ENCODE measurements at places on chromosomes 13 and 19. TPM values are rescaled to one million over a fixed set of nuclear protein-coding genes. Genes with fewer than 3 reads are reported as not detected.
A peak's percentile ranks its signal among the peaks of the same experiment; 100 is the strongest.

FZR1 gene
- 53.5 TPM for total RNA-seq

ZNF723 gene
- not detected for total RNA-seq

ZNF91 gene
- total RNA-seq, result 56.4 TPM

PRRG2 gene
- 1.8 TPM for total RNA-seq

ZNF614 gene
- 14.3 TPM for total RNA-seq

SIGLEC14 gene
- total RNA-seq, result 10.5 TPM

XRCC1 gene
- 34.5 TPM for total RNA-seq

IZUMO4 gene
- 73.0 TPM for total RNA-seq

CNN1 gene
- not detected for total RNA-seq

ZNF681 gene
- total RNA-seq, result 8.3 TPM

KLHL1 gene
- total RNA-seq, result not detected

PNMA8A gene
- total RNA-seq, result not detected

PRTN3 gene
- total RNA-seq, result not detected

DNA sequence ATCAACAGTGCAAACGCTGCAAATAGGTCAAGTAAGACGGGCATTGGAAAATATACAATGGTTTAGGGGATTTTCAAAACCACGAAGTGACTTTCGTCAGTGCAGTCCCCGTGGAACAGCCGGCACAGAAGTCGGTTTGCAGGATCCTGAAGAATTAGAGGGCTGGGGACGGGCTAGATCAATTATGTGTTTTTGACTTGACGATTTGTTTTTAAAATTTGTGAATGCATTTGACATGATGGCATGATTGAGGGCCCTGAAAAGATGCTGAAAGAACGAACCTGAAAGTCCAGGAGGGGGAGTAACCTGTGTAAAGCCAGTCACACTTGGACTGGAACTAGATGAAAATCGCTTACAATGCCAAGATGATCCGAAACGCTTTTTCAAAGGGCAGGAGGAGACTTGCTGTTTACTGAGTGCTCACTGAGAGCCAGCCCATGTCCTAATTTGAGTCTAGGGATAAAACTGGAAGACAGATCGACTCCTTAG is 8.9 kb upstream of the DGKH start:
- peak overlapping the region; percentile 84 for H3K27ac ChIP-seq
- peaks cover 3% of the 10 kb centered on the region for H3K36me3 ChIP-seq
- H3K4me3 ChIP-seq, result peak overlapping the region; percentile 90
- H3K4me1 ChIP-seq, result peaks cover 16% of the 10 kb centered on the region
- no peak for DNase-seq
- peaks cover 8% of the 10 kb centered on the region for H3K27me3 ChIP-seq

- H3K27me3 ChIP-seq, result no peaks in the 10 kb centered on the region
- H3K36me3 ChIP-seq, result peaks cover 42% of the 10 kb centered on the region
- H3K27ac ChIP-seq, result no peak overlapping the region
- DNase-seq, result no peak
- no peak overlapping the region for H3K4me3 ChIP-seq
Observed at GRCh38 chr13:94620286-94620896, 18.7 kb downstream of the GPR180 start.

DNA sequence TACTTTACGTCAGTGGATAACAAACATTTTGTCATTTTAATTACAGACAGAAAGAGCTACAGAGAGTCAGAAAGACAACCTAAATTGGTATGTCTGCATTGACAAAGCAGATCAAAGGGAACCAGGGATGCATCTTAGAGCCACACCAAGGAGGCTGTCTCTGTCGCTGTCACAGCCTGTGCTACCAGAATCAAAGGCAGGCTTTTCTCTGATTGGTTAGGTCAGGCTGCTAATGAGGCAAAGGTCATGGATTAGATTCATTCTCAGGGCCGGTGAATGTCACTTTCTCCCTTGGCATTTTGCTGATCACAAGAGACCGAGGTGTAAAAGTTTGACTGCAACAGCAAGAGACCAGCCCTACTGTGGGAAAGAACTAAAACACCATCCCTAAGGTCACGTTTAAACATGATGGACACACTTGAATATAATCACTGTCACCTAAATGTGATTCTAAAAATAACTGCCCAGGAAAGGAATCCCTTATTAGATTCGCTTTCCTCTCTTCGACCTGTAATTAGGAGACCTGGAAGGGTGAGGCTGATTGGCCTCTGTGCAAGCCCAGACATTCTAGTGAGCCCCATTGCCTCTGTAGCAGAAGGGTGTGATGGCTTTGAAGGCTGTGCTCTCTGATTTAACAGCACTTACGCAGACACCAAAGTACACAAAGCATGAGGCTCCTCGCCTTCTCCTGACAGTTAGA is 314.4 kb upstream of the NBEA start:
- no peak for DNase-seq
- no peaks in the 10 kb centered on the region for H3K4me1 ChIP-seq
- H3K4me3 ChIP-seq, result no peak overlapping the region
- H3K36me3 ChIP-seq, result no peaks in the 10 kb centered on the region
- H3K27ac ChIP-seq, result no peak overlapping the region
- H3K27me3 ChIP-seq, result no peaks in the 10 kb centered on the region

GRCh38 chr13:106916329-106916976 is 348.5 kb upstream of the ARGLU1 start:
- H3K27me3 ChIP-seq, result peaks cover 14% of the 10 kb centered on the region
- no peak overlapping the region for H3K4me3 ChIP-seq
- DNase-seq, result no peak
- H3K4me1 ChIP-seq, result peaks cover 24% of the 10 kb centered on the region
- no peaks in the 10 kb centered on the region for H3K36me3 ChIP-seq

DNA sequence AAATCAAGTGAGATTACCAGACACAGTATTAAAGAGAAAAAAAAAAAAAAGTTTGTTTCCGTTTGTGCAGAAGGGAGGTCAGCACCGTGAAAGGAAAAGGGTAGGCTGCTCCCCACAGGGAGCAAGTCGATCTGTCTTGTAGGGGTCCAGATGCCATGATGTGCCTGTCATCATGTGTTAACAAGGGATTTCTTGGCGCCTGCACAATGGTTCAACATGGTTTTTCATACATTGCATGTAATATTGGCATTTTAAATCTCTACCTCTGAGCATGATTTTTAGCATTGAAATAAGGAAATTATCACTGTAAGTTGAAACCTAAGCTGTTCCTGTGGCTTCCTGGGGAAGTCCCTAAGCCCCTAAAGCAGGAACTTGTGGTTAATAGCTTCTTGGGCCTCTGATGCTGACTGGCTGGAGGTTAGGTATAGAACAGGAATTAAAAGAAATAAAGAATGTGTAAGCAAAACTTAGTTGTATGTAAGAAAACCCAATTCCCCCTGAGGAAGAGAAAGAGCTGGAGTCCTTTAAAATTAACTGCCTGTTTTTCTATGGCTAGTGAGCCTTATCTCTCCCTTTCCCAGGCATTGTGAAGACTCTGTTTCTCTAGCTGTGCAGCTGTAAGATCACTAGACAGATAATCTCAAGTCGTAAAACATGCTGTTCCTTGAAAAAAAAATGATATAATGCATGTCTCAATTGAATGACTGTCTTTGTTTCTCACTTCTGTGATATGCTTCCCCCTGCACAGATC is 7.4 kb upstream of the FCGBP start:
- peak; percentile 29 for DNase-seq
- H3K27me3 ChIP-seq, result no peaks in the 10 kb centered on the region
- H3K4me3 ChIP-seq, result peak overlapping the region; percentile 77
- peak overlapping the region; percentile 88 for H3K27ac ChIP-seq

- peaks cover 9% of the 10 kb centered on the region for H3K36me3 ChIP-seq
- DNase-seq, result no peak
- H3K4me3 ChIP-seq, result no peak overlapping the region
- peaks cover 29% of the 10 kb centered on the region for H3K4me1 ChIP-seq
- H3K27ac ChIP-seq, result no peak overlapping the region
Observed at GRCh38 chr19:19171821-19172532, 1.9 kb upstream of the MEF2B start.

- H3K4me1 ChIP-seq, result no peaks in the 10 kb centered on the region
- DNase-seq, result no peak
- H3K27me3 ChIP-seq, result peaks cover 31% of the 10 kb centered on the region
- no peak overlapping the region for H3K4me3 ChIP-seq
- no peak overlapping the region for H3K27ac ChIP-seq
Observed at GRCh38 chr13:109140479-109141349, 511.3 kb downstream of the MYO16 start.

DNA sequence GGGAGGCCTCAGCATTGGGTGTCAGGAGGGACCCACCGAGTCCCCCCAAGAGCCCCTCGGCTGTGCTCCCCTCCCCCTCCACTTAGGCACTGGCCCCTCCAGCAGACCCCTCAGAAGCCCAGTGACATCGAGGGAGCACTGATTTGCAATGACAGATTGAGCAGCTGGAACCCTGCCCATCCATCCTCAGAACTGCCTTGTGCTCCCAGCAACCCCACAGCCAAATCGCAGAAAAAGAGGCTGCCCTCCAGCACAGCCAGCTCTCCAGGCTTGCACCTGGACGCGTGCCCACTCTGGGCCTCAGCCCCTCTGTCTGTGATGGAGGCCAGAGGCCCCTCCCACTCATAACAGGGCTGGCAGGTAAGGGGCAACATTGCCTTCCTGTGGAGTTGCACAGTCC is 123.2 kb upstream of the VSTM2B start:
- DNase-seq, result no peak
- no peaks in the 10 kb centered on the region for H3K36me3 ChIP-seq
- H3K4me3 ChIP-seq, result no peak overlapping the region
- H3K4me1 ChIP-seq, result no peaks in the 10 kb centered on the region
- no peak overlapping the region for H3K27ac ChIP-seq
- no peaks in the 10 kb centered on the region for H3K27me3 ChIP-seq

DNA sequence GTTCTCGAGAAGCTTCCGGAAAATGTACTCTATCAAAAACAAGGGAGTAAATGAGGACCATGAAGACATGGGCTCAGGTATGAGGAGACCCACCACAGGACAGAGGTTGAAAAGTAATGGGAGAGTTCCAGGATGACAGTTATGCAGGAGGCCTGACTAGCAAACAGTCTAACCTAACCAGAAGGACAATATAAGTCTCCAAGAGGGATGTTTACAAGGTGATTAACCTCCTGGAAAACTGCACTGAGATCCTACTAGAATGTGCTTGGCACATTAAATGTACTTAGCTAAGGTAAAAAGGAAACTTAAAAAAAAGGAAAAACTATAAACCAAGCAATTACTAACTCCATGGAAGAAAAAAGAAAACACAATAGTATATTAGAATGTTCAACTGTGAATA is 258.3 kb downstream of the KLF5 start:
- H3K4me3 ChIP-seq, result no peak overlapping the region
- H3K27me3 ChIP-seq, result no peaks in the 10 kb centered on the region
- H3K4me1 ChIP-seq, result no peaks in the 10 kb centered on the region
- DNase-seq, result no peak

DNA sequence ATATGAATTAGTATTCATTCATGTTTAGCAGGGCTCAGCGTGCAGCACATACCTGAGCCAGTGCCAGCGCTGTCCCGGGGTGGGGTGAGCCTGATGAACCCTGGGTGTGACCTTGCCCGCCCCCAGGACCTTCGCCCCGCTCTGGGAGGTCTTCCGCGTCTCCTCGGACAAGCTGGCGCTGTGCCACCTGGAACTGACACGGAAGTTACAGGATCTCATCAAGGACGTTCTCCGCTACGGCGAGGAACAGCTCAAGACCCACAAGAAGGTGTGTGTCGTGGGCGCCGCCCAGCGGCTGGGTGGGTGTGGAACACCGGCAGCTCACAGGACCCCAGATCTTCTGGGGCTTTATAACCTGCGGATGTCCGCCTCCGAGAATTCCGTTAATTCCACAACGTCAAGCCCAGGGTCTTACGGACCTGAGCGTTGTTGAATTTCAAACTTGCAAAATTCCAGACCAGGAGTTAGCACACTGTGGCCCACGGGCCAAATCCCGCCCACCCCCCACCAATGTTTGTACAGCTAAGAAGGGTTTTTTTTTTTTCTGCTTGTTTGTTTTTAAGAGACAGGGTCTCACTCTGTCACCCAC is 15.4 kb downstream of the FCHO1 start:
- no peak overlapping the region for H3K27ac ChIP-seq
- H3K27me3 ChIP-seq, result no peaks in the 10 kb centered on the region
- H3K4me3 ChIP-seq, result no peak overlapping the region
- DNase-seq, result peak; percentile 57
- peaks cover 23% of the 10 kb centered on the region for H3K4me1 ChIP-seq

GRCh38 chr19:18456974-18457373 is 19.0 kb upstream of the ISYNA1 start:
- H3K27me3 ChIP-seq, result no peaks in the 10 kb centered on the region
- H3K4me1 ChIP-seq, result no peaks in the 10 kb centered on the region
- peaks cover 76% of the 10 kb centered on the region for H3K36me3 ChIP-seq
- no peak for DNase-seq

DNA sequence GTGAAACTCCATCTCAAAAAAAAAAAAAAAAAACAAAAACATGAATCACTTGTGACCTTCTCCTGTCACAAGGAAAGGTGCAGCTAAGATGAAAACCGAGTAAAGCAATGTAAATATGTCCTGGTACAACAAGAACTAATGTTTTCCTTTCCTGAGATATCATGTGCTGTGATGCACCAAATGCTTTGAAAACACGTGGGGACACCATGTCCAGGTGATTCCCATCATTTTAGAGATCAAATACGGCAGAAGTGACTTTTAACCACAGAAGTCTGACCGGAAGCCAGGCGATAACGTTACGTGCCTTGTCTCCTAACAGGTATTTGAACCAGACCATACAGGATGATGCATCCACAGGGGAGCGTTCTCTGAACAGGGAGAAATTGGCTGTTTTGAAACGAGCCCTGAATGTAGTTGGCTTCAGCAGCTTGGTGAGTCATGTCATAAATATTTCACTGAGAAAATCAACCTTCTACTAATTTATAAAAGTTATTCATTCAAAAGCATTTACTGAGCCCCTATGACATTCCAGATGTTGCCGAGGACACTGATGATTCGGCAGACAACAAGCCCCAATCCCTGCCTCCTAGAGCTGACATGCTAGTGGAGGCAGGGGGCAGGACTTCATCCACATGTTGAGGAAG is 328.1 kb downstream of the MYO16 start:
- H3K4me3 ChIP-seq, result no peak overlapping the region
- DNase-seq, result no peak
- no peaks in the 10 kb centered on the region for H3K36me3 ChIP-seq
- peaks cover 8% of the 10 kb centered on the region for H3K27me3 ChIP-seq
- H3K27ac ChIP-seq, result no peak overlapping the region
- H3K4me1 ChIP-seq, result no peaks in the 10 kb centered on the region

DNA sequence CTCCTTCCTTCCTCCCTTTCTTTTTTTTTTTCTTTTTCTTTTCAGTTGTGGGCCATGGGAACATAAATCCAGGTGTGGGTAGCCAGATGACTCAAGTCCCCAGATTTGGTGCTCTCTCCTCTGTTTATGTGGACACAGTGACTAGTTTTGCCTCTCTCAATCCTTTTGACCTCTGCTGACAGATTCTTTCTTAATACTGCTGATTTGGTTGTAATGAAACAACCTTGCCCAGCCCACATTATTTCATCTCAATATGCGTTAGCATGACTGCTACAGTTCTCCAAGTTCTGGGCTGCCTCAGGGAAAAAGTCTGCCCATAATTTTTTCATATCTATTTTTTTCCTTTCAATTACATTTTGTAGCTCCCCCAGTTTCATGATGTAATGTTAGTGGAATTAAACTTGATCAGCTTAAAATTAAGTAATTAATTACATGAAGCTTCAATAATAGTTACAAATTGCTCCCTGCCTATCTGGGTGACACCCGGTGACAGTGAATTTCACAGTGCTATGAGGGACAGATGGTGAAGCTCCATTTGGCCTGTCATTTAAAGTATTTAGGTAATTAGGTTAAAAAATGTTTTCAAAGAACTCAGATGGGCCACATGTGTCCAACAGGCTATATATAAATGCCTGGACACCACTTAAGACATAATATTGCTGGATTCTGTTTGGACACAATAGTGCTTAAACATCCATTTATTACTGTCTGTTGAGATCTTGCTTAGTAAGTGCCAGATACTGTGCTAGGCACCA is 118.8 kb upstream of the FRY start:
- H3K36me3 ChIP-seq, result no peaks in the 10 kb centered on the region
- H3K4me3 ChIP-seq, result no peak overlapping the region
- no peaks in the 10 kb centered on the region for H3K27me3 ChIP-seq
- peaks cover 14% of the 10 kb centered on the region for H3K4me1 ChIP-seq
- DNase-seq, result no peak

Data from activated B cell treated with CpG ODN at 0.5 μM for 24 hours (primary cell).